Stimulated activated CD4-positive, alpha-beta T cell treated with anti-CD3 and anti-CD28 coated beads, Interleukin-2, amount 100 ng/mL, for 24 hours (primary cell): ENCODE measurements at places on chromosomes 12 and 14.

DNA sequence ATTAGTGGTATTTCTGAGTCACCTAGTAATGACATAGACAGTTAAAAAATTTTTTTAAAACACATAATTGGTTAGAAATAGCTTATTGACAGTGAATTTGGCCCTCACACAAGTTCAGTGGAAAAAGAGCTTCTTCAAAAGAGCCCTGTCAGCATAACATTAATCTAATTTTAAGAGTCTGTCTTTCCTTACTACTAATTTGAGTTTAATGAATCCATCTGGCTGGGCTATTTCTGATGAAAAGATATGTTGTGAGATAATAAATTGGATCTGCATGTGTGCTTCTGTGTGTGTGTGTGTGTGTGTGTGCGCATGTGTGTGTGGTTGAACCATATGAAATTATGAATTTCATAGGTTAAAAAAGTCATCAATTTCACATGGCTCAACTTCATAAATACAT is 1045.2 kb downstream of the FLRT2 start:
- DNase-seq = no peak

DNA sequence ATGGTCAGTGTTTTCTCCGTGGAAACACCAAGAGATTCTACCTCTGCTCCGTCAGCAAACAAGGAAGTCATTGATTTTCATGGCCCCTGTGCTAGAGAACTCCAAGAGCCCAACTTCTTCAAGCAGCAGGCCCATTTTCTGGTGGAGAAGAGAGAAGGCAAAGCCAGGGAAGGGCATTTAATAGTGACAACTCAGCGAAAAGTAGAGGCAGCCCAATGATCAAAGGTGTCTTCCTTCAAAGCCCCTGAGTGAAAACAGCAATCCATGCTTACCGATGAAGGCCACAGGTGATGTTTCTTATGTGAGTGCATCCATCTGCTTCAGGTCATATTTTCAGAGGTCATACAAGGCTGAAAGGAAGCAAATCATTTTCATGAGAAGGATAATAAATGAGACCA is 77.3 kb downstream of the VCPKMT start:
- DNase-seq = no peak

GRCh38 chr12:22262309-22262708 is 72.2 kb downstream of the ST8SIA1 start:
- no peak for DNase-seq

DNA sequence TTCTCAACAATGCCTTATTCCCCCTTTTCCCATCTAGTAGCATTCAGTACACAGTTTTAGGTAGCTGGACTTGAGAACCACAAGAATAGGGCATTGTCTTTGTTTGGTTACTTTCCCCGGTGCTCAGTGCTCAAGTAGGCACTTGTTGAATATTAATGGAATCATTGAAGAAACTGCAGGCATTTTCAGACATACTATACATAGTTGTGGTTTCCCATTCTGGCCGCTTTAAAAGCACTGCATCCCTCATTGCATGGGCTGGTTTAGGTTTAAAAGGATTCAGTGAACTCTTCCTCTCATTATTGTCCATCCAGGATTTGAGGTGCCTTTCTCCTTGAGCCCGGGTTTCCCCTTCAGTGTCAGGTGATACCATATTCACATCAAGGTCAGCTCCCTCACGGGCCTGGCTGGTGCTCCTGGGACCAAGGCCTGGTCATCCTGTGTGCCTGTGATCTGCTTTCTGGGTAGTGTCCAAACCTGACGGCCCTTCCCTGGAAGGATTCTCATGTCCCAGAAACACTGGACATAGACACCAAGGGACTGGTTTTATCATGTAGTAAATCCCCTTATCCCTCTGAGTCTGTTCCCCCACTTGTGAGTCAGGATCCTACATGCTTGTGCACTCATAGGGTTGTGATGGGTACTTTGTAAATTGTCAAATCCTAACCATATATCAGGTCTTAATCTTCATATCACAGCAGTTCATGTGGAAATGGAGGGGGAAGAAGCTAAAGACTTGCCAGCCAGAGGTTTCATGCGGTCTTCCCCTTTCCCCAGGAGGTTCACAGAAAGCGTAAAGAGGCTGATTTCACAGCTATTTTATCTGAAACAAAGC is 7.4 kb downstream of the TCP11L2 start:
- DNase-seq = no peak

DNA sequence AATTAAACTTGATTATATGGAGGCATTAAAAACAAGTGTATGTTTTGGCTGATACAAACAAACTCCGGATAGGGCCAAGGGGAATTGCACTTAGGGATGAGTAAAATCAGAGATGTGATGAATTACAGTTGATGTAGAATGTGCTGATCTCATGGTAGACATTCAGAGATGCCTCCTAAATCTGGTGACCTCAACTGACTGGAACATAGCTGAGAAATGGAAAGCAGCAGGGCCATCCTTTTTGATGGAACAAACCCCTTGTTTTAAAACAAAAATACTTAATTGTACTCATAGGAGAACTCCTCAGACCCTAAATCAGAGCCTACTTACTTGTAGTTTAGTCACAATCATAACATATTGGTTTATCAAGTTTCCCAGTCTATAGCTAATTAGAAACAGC is 122.8 kb downstream of the C12orf75 start:
- no peak for DNase-seq
